ENCODE measurements at places on chromosomes 7 and 10.

GRCh38 chr7:66832531-66833351, 88.3 kb upstream of the TMEM248 start:
- DNase-seq: no peak

DNA sequence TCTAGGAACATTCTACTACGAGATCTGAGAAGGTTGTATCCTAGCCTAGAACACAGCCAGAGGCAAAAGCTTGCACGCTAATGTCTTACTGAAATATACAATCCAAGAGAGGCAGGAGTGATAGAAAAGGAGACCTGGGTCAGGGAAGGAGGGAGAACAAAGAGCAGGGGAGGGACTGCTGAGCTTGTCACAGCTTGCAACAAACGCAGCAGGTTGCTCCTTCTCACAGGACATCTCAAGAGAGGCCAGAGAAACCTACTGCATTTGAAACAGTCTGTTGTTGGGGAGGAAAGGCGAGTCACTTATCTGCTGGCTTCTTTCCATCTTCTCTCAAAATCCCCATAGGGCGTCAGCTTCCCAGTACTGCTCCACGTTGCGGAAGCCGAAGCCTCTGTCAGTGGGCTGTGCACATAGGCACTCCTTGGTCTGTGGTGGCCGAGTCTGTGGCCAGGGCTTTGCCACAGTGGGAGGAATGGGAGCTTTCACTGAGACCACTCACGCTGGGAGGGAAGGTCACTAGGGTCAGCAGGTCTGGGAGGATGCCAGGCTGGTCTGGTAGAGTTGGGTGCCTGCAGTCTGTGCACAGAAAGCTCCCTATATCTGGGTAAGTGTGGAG, 25.8 kb upstream of the GPNMB start:
- no peak for DNase-seq

DNA sequence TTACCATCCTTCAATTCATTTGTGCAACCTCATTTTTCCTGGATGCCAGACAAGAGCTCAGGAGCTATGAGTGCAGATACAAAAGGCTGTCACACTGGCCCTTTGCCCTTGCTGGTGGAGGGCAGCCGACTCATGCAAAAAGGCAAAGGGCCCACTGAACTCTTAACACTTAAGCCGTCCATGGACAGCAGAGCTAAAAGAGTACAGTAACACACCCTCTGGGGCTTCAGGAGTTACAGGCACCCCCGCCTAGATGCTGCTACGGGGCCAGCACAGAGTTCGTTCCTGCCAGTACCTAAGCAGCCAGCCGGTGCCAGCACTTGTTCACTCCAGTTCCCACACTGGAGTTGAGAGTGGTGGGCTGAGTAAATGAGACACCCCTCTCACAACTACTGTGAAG, 69.9 kb upstream of the MRLN start:
- DNase-seq: no peak

GRCh38 chr10:45001381-45002148, 842 bp downstream of the ZNF22 start:
- no peak for DNase-seq

GRCh38 chr7:26292768-26293560, 1.3 kb downstream of the SNX10 start:
- DNase-seq: no peak

GRCh38 chr7:38309555-38309954, 36.1 kb upstream of the TARP start:
- no peak for DNase-seq

All from stimulated activated CD4-positive, alpha-beta T cell treated with anti-CD3 and anti-CD28 coated beads, Interleukin-1b, Interleukin-23, amount 100 ng/mL, for 1 hour (primary cell).